ENCODE measurements at places on chromosomes 13 and 19.

- DNase-seq = no peak
Observed at GRCh38 chr13:20960663-20961309, 58.2 kb upstream of the XPO4 start.

- DNase-seq = no peak
Observed at GRCh38 chr19:58021541-58022282, 12.1 kb upstream of the ZSCAN1 start.

GRCh38 chr19:5932609-5933262 lies 18.7 kb downstream of the CAPS start:
- DNase-seq = no peak

DNA sequence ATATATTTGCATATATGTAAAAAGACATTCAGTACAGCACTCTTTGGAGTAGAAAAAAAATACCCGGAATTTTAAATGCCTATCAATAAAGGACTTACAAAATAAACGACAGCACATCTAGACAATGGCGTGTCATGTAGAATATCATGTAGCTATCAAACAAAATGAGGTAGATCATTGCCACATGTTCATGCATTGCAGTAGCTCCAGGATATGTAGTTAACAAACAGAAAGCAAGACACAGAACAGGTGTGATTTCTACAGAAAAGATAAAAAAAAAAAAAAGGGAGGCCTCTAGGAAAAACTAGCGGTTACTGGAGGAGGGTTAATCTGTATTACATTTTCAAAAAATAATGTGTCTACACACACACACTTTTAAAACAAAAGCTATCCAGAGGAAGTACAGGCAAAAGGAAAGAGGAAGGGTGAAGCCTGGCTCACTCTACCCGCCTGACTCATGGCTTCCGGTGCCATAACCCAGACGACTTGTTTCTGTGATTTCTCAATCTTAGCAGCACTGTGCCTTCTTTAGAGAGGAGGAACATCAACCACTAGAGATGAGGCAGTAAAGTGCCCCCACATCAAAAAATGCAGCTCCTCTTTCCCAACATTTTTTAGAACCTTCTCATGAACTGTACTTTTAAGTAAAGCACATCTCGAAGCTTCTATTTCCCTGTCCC lies 6.9 kb downstream of the KCTD12 start:
- DNase-seq = peak; percentile 99

DNA sequence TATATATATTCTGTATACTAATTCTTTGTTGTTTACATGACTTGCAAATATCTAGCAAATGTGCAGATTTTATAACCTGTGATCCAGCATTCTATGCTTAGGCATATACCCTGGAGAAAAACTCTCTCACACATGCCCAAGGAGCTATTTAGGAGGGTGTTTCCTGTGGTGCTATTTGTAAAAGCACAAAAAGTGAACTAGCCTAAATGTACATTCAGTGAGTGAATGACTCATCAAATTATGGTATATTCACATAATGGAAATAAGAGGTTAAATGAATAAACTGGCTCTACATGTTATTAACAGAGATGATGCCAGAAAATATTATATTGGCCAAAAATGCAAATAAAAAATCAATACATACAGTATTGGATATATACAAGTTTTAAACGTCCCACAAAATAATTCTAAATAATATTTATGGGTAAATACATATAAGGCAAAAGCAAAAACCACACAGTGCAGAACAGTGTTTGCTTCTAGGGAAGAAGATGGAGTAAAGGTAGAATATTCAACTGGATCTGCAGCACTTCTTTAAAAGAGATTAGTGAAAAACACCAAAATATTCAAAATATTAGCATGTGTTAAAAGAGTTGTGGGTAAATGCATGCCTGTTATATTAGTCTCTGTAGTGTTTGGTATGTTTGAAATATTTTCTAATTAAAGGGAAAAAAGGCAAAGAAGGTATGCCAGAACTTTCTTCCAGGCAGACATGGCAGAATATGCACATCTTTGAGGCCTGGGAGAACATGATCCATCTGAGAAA lies 344.7 kb downstream of the KLF5 start:
- no peak for DNase-seq

DNA sequence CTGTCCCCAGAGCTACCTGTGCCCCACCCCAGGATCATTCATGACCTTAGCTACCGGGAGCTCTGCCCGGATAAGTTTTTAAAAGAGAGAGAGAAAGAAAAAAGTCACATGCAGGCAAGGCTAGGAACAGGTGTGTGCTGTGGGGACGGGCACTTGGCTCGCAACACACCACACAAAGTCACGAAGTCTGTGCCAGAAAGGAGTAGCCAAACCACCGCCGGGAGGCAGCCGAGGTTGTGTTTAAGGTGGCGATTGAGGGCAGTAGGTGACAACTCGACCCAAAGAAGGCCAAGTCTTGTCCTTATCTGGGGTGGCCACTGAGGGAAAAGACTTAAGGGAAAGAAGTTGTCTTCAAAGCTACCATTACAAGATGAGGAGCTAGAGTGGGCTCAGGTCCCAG lies 4.6 kb upstream of the TSHZ3 start:
- DNase-seq = no peak

GRCh38 chr19:29320618-29321017 lies 107.7 kb upstream of the UQCRFS1 start:
- DNase-seq = no peak

DNA sequence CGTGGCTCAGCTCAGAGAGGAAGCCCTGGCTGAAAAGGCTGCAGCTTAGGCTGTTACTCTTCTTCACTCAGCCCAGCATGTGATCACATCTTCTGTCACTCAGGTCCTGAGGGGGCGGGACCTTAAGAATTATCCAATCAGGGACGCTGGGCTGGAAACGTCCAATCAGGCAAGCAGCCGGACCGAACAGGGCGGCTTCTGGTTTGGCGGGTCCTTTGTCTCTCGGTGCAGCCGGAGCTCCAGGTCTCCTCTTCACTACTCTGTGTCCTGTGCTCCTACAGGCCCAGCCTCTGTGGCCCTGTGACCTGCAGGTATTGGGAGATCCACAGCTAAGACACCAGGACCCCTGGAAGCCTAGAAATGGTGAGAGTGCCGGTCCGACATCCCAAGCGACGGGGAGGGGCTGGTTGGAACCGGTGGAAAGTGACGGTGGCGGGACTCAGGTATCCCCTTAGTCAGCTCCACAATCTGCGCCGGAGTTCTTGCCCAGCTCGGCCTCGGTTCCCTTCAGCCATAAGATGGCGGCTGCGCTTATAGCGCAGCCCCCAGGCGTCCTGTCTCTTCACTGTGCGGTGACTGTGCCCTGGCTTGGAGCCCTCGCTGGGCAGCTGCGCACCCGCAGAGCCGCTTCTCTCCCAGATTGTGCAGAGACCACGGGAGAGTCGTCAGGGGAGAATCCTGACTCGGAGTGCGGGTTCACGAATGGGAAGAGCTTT lies at the start of gene ZNF93:
Gene ZNF93, plus strand, starts transcription at position 218 of the 716 bp plus-strand sequence. Its CDS starts 143 bp downstream, at position 361.
- DNase-seq = no peak

DNA sequence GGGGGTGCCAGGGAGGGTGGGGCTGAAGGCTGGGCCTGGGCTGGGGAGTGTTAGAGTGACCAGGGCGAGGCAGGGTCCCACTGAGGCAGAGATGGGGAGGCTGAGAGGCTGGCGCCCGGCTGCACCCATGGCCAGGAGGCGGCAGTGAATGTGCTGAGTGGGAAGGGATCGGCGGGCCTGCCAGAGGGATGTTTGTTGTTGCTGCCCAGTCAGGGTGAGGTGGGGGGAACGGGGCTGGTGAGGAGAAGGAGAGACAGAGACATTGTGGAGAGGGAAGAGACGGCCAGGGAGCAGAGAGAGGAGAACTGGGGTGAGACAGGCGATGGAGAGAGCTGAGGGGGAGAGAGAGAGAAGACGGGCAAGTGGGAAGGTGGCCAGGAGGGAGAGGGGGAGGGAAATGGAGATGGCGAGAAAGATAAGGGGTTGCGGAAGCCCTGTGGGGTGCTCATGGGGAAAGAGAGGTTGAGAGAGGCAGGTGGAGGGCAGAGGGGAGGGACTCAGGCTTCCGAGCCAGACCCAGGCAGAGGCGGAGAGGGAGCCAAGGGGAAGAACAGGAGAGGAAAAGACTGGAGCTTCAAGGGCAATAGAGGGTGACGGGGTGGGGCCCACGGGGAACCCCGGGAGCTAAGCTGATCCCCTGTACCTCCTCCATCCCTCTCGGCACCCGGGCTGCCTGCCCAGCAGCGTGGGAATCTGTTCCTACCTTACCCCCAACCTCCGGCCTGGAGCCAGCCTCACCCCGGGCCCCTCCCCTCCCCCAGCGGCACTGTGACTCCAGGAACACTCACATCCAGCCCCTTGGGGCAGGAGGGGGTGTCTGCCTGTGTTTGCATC lies 690 bp upstream of the B3GNT8 start:
- no peak for DNase-seq
